ENCODE measurements at places on chromosomes 2 and 18.

DNA sequence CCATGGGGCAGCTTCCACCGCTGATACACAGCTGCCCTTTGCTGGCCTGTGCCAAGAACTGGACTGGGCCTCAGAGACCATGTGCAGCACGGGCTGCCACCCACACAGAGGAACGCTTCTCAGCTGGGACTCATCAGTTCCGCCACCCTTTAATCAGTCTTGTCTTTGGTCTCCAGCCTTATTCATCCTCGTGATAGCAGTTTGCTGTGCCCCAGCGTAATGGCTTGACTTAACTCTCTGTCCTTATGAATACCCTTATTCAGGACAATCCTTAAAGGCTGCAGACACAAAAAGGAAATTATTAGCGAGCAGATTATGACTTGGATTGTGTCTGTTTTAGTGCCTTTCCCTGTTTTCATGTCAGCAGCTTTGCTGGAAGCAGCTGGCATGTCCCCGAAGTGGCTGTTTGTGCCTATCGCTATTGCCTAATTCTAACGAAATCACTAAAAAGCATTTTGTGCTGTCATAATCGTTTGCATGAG, 108.9 kb upstream of the DAPL1 start:
- DNase-seq: no peak

- DNase-seq: no peak
Measured at GRCh38 chr2:240585101-240585500, 1.4 kb upstream of the CAPN10 start.

- DNase-seq: no peak
Measured at GRCh38 chr2:36823862-36824261, 127.4 kb downstream of the VIT start.

- no peak for DNase-seq
Measured at GRCh38 chr2:171346723-171347557, 86.8 kb downstream of the METTL8 start.

DNA sequence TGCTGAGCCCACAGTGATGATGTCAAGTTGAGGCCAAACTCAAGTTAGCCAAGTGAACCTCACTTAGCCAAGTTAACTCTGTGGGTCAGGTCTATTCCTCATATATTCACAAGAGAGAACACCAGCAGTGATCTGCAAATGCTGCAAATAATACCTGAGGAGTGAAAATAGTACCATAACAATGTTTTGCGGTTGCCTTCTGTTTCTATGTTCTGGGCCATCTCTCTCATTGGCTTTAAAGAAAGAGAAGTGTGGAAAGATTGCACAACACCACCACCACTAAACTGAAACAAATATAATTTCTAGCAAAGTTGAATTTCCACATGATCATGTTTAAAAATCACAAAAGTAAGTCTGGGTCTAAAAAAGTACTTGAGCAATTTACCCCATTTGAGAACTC, 211.1 kb upstream of the GALNT5 start:
- no peak for DNase-seq

GRCh38 chr2:240993446-240994170, 4.8 kb upstream of the SNED1 start:
- DNase-seq: no peak

GRCh38 chr2:26429779-26430578, 28.3 kb downstream of the DRC1 start:
- no peak for DNase-seq

DNA sequence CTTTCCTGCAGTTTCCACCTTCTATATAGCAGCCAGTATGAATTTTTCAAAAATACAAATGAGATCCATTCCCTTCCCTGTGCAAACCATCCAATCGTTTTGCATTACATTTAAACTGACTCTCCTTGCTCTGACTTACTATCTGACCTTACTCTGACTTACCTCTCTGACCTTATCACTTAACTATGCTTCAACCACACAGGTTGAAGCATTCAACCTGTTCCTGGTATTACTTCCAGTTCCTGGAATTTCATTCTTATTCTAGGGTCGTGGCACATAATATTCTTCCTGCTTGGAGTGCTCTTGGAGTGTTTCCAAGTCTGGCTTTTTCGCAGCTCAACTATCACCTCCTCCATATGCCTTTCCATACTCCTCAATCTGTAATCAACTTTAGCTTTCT, 850.6 kb upstream of the CHAC2 start:
- no peak for DNase-seq

GRCh38 chr2:120318626-120319025, 27.3 kb upstream of the INHBB start:
- no peak for DNase-seq

DNA sequence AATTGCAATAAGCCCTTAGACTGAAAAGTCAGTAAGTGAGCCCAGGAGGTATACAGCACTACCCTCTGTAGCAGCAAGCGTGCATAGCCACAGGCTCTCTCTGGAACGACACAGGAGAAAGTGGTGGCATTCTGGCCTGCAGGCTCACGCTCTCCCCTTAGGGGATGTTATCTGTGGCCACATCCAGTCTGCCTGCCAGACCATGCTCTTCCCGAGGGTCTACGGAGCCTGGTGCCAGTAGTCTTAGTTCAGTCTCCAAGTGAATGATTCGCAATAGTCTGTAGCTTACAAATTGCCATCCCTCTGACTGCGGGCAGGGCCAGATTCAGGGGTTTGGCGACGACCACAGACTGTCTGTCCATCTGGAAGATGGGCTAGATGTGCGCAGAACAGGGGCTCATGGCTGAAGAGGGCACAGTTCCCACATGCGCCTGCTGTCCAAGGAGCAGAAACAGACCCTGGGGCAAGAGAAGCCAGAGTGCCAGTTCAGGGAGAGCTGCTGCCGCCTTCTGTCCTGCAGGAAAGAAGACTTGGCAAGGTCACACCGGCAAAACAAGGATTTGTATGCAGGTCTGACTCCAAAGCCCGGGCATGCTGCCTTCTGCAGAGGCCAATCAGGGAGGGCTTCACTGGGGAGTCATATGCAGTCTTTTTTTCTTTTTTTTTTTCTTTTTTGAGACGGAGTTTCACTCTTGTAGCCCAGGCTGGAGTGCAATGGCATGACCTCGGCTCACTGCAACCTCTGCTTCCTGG, 3.5 kb upstream of the KLF11 start:
- no peak for DNase-seq

DNA sequence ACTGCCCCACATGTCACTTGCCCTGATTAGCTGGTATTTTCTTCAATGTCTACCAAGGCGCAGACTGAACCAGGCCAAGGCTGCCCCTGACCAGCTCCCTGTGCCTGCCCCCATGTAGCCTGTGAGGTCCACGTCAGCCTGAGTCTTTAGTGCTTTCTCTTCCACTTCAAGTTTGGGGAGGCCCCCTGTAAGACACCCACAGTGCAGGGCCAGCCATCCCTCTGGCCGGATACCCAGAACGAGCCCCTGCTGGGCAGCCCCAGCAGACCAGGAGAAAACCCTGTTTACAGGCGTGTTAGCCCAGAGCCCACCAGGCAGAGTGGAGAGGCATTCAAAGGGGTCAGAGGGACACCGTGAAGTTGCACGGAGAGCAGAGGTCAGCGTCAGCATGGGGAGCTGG, 92.4 kb downstream of the TFCP2L1 start:
- no peak for DNase-seq

GRCh38 chr2:45691171-45691999, 39.9 kb downstream of the PRKCE start:
- DNase-seq: no peak

DNA sequence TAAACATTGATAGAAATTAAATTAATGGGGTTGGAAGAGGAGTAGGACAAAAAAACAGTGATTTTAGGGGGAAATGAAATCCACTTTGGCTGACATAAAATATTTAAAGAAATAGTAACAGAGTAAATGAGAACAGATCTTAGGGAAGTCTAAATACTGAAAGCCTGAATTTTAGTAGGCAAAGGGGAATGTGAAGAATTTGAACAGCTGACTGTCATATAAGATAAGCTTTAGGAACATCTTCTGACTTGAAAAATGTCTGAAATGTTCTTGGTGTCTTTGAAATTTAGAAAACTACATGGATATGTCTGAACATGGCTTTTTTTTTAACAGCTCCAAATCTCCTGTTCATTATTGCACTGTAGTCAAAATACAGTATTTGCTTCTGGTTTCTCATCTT, 150.3 kb downstream of the CALCRL start:
- DNase-seq: no peak

DNA sequence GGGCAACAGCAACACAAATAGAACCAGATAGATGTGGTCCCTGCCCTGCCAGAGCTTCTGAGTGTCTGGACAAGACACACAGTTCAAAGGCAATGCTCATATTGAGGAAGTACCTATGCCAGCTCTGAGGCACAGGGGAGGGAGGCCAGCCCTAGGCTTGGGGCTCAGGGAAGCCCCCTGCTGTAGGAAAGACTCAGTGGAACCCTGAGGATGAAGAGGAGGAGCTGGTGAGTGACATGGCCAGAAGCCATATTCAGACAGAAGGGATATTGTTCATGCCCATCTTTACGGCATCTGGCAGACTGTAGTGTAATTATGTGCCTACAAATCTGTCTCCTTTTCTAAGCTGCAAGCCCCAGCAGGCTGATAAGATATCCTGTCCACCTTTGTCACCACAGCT, 8.8 kb downstream of the SIGLEC15 start:
- DNase-seq: no peak

- no peak for DNase-seq
Measured at GRCh38 chr2:123061534-123061933, 963.6 kb upstream of the CNTNAP5 start.

DNA sequence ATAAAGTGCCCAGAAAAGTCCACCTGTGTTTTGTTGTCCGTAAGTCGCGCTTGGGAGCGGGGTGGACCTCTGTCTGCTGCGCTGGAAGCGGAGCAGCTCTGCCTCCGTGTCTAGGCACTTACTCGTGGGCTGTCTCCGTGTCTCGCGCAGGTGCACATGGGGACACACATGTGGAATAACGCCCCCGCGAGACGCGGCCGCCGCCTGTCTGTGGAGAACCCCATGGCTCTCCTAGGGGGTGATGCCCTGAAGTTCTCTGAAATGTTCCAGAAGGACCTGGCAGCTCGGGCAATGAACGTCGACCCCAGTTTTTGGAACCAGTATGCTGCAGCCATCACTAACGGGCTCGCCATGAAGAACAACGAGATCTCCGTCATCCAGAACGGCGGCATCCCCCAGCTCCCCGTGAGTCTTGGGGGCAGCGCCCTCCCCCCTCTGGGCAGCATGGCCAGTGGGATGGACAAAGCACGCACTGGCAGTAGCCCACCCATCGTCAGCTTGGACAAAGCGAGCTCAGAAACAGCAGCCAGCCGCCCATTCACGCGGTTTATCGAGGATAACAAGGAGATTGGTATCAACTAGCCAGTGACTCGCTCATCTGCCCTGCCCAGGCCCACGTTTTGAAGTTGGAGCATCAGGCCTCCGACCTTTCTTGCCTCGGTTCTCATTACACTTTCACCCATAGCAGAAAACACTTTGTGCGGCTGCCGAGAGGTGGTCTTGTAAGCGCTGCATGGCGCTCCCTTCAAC, 17.3 kb downstream of the SALL3 start:
- DNase-seq: no peak

DNA sequence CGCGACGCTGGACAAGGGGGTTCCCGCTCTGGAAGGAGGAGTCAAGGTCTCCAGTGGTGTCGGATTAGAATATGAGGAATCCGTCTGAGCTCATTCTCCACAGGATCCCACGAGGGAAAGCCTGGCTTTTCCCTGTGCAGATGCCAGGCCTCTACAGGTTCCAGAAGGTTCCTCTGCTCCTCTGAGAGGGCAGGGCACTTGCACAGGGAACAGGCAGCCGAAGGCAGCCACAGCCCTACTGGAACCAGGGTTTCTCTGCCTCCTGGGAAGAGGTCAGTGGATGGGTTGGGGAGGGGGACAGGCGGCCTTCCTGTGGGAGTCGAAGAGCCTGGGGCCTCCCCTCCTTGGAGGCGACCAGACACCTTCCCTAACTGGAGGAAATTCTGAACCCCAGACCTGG, 1.7 kb upstream of the AQP12A start:
- no peak for DNase-seq

- no peak for DNase-seq
Measured at GRCh38 chr2:234731236-234731635, 220.6 kb upstream of the SH3BP4 start.

GRCh38 chr2:154692927-154693326, 5.6 kb upstream of the KCNJ3 start:
- no peak for DNase-seq

DNA sequence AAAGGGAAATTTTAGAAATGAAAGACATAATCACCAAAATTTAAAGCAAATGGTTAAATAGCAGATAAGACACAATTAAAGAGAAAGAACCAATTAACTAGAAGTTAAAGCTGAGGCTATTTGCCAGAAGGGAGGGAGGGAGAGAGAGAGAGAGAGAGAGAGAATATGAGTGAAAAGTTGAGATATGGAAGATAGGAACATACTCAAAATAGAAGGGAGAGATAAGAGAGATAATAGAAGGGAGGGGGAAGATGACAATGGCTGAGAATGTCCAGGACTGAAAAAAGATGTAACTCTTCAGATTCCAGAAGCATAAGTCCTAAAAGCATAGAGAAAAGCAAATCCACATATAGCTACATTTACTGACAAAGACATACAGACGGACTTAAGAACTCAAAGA, 17.1 kb upstream of the AAK1 start:
- DNase-seq: no peak

- DNase-seq: no peak
Measured at GRCh38 chr2:184444623-184445223, 153.6 kb upstream of the ZNF804A start.

GRCh38 chr18:22345718-22346117, 72.0 kb downstream of the CTAGE1 start:
- DNase-seq: no peak

- no peak for DNase-seq
Measured at GRCh38 chr2:19855542-19856431, 46.0 kb downstream of the TTC32 start.

GRCh38 chr2:286774-287392, 1.0 kb downstream of the ALKAL2 start:
- no peak for DNase-seq

DNA sequence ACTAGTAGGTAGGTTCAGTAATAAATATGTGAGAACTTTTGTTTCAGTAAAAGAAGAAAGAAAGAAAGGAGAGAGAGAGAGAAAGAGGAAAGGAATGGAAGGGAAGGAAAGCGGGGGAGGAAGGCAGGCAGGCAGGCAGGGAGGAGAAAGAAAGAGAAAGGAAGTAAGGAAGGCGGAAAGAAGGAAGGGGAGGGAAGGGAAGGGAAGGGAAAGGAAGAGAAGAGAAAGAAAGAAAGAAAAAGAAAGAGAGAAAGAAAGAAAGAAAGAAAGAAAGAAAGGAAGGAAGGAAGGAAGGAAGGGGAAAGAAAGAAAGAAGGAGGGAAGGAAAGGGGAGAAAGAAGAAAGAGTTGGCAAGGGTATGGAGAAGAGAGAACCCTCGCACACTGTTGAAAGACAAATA, 67.6 kb downstream of the CD226 start:
- DNase-seq: no peak

DNA sequence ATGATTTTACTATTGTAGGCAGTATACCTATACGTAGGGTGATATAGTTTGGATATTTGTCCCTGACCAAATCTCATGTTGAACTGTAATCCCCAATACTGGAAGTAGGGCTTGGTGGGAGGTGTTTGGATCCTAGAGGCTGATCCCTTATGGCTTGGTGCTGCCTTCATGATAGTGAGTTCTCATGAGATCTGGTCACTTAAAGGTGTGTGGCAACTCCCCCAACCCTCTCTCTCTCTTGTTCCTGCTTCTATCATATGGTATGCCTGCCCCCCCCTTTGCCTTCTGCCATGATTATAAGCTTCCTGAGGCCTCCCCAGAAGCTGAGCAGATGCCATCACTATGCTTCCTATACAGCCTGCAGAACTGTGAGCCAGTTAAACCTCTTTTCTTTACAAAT, 1.7 kb upstream of the SERPINB10 start:
- DNase-seq: no peak
